ENCODE measurements at places on chromosomes 7 and 10.

GRCh38 chr7:43905209-43905946, 1.0 kb downstream of the URGCP start:
- DNase-seq = no peak

DNA sequence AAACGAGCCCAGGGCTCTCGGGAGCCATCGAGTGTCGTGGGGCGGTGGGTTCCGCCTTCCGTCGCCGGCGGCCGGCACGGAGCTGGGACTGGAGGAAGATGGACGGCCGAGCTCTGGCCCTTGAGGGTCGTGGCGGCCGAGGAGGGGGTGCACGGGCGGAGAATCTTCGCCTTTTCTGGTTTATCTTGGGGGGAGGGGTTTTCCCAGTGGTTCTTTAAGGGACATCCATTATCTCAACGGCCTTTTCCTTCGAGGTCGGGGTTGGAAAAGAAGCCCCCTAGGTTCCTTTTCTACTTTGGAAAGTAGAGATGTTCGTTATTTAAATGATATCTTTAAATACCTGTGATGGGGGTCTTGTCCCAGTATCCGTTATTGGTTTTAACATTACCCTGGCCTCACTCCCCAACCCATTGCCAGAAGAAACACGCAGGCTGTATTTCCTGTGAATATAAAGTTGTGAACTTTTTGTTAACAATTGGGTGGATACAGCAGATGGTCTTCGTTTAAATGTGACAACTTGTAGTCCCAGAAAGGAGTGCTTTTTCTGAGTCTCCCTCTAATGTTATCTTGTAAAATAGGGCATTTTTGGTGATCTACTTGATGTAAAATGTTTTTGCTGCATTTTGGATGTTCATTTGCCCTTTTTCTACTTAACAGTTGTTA, 765 bp downstream of the CCAR1 start:
- DNase-seq = no peak

DNA sequence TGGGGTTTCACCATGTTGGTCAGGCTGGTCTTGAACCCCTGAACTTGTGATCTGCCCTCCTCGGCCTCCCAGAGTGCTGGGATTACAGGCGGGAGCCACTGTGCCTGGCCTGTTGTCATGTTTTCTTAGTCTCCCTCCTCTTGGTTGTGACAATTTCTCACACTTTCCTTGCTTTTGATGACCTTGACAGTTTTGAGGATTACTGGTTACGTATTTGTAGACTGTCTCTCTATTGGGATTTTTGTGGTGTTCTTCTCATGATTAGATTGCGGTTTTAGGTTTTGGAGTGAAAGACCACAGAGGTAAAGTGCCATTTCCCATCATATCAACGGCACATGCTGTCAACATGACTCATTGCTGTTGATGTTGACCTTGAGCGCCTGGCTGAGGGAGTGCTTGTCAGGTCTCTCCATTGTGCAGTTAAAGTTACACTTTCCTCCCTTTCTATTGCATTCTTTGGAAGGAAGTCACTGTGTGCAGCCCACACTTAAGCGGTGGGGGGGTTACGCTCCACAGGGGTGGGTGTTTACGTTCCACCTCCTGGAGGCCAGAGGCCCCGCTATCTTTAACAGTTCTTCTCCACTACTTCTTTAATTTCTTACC, 10.8 kb downstream of the NEURL1 start:
- no peak for DNase-seq

GRCh38 chr7:91949221-91950009, 8.8 kb downstream of the AKAP9 start:
- no peak for DNase-seq

- peak; percentile 57 for DNase-seq
These were observed 23.4 kb upstream of the GSAP start for GRCh38 chr7:77439572-77439971.

GRCh38 chr7:92161271-92161670, 17.7 kb downstream of the LRRD1 start:
- DNase-seq = no peak

DNA sequence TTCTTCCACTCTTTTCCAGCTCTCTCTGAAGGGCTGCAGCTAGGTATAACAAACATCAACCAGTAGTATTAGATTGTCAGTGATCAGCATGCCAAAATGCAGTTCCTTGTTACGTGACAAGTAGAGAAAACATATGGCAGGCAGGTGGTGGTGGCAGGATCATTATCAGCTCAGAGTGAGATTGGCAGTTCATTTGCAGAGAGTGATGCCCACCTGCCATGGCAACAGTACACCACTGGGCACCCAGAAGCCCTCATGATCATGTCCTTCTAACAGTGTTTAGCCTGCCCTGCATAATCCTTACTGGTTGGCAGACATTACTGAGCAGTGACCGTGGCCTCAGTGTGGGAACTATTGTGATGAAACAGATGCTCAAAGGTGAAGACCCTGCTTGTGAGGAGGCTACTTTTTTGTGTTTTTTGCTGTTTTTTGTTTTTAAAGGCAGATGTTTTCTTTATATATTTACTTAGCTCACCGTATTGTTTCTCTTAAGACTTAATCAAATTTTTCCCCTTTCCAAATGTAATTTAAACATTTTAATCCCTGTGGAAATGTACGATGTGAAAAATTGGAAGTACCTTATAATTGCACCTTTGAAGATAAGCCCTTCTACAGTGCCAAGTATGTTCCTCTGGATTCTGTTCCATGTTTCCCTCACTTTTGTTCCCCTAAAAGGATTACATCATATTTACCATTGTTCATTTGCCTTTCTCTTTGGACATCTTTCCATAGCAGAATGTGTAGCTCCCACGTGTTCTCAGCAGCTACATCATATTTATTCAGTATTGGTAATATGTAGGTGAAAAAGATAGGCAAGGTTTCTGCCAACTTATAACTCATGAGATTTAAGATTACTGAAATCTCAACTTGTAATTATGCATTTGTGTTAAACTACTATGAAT, 179.6 kb downstream of the SND1 start:
- peak; percentile 83 for DNase-seq

GRCh38 chr7:85004402-85004801, 182.5 kb downstream of the SEMA3D start:
- no peak for DNase-seq

DNA sequence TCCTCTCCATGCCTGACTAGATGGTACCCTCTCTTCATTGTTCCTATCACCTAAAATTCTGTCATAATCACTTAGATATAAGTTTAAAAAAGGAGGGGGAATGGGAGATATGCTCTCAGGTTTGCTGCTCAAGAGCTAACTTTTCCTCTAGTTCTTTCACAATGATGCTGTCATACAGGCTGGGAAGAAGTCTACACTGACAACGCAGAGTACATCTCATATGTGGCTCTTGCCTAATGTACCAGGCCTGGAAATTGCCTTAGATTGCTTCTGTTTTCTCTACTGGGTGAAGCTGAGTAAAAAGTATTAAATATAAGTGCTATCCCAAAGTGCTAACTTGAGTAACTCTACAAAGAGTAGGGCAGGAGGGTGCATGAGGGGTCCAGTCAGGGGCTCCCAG, 43.8 kb upstream of the BET1 start:
- DNase-seq = no peak

DNA sequence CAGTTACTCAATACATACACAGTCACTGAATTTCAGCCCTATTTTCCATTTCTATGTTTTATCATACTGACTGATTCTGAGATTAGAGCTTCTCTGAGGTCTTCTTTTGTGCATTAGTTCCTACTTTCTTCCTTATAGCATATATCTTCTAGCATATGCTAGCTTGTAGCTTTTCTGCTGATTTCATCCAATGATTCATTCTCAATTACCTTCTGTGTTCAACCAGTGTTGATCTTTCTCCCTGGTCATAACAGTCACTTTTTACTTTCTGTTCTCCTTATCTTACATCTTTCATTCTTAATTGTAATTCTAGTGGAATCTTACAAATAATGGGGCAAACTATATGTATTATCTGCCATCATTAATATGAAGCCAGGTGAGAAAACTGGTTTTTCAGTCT, 159.5 kb upstream of the HGF start:
- no peak for DNase-seq

- no peak for DNase-seq
These were observed 925.8 kb upstream of the ZNF722 start for GRCh38 chr7:63072806-63073205.

DNA sequence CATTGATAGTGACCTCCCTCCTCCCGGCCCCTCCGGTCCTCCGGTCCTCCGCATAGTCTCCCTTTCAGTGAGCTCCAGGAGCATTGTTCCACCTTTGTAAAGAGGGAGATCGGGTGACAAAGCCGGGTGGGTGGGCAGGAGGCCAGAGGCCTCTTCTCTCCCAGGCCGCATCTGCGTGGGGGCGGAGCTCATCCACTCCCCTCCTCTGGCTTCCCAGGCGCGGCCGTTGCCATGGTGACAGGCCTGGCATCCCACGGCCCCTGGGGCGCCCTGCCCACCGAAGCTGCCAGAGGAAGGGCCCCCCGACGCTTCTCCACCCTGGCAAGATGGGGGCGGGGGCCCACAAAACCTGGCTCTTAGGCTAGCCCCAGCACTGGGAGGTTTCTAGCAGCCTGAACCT, 4.4 kb upstream of the FZD9 start:
- DNase-seq = peak; percentile 55

- no peak for DNase-seq
These were observed 497.4 kb upstream of the PODXL start for GRCh38 chr7:132053871-132054270.

- no peak for DNase-seq
These were observed 66.3 kb downstream of the CYTH3 start for GRCh38 chr7:6205971-6206660.

GRCh38 chr7:23422909-23423308, 47.4 kb downstream of the IGF2BP3 start:
- DNase-seq = no peak

GRCh38 chr10:75003891-75004290, 107.6 kb upstream of the SAMD8 start:
- DNase-seq = no peak

- DNase-seq = peak; percentile 69
These were observed 110.5 kb downstream of the C10orf105 start for GRCh38 chr10:71608819-71609768.

DNA sequence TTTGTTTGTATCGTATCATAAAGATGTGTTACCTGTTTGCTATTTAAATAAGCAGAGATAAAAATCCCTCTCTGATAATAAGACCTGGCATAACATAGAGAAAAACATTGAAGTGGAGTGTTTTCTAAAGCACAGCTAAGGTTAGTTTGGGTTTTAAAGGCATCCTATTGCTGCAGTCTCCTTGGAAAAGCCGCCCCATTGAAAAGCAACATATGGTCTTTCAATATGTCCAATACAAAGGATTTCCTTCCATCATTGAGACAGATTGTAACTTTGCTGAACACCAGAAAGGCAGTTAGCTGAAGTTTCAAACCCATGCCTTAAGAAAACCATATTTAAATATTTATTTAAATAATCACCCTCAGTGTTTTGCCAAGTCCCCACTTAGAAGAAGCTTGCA, 898.5 kb upstream of the KCND2 start:
- no peak for DNase-seq

DNA sequence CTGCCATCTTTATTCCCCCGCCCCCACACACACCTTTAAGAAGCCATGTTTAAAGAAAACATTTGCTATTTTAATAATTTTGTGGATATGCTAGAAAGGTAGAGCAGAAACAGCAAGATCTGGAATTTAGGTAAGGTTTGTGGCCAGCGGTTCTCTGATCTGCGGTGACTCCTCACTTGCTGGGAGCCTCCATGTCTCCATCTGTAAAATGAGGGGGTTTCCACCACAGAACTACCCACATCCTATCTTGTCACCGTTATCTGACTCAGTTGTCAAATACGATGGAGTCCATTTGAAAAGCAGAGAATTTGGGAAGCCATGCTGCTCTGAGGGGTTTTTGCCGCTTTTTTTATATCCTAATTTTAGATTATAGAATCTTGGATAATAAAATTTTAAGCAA, 23.3 kb downstream of the MACC1 start:
- no peak for DNase-seq

DNA sequence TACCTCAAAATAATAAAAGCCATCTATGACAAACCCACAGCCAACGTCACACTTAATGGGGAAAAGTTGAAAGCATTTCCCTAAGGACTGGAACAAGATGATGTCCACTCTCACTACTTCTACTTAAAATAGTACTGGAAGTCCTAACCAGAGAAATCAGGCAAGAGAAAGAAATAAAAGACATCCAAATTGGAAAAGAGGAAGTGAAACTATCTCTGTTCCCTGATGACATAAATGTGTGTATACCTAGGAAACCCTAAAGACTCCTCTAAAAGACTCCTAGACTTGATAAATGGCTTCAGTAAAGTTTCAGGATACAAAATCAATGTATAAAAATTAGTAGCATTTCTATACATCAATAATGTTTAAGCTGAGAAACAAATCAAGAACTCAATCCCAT, 314.1 kb downstream of the WDR37 start:
- no peak for DNase-seq

GRCh38 chr7:88357294-88357693, 50.6 kb upstream of the STEAP4 start:
- no peak for DNase-seq

Data from D341Med (cell line).